ENCODE measurements at places on chromosomes 2 and 18. TPM values are rescaled to one million over a fixed set of nuclear protein-coding genes. Genes with fewer than 3 reads are reported as not detected.

DNA sequence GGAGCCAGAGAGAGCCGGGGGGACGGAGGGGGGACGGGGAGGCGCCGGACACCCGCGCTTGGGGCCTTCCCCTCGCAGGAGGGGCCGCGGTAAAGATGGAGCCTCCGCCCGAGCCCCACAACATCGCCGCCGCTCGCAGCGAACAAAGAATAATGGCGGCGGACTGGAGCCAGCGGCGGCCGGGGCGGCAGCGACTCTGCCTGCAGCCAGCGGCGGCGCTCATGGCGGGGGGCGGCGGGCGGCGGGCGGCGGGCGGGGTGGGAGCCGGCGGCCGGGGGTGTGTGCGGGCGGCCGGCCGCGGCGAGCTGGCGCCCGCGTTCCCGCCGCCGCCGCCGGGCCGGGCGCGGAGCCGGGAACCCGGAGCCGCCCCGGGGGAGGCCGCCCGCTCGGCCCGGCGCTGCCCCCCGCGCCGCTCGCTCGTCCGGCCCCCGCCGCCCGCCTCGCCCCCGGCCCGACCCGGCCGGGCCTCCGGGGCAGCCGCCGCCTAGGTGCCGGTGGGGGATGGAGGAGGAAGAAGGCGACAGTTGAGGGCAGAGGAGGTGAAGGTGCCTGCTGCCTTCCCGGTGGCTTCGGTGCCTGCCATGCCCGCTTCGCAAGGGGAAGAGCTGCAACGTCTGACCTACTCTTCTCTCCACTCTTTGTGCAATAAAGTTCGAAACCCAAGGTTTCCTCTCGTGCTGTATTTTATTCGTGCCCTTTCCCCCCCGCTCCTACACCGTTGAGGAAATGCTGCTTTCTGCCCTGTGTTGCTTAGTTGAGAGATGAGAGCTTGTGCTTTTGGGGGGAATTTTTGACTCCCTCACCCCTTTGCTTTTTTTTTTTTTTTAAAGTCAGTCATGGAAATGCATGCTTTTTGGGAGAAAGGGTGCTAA, 634 bp downstream of the CREB1 start:
- no peaks in the 10 kb centered on the region for H3K27me3 ChIP-seq
- no peaks in the 10 kb centered on the region for H3K4me1 ChIP-seq
- H3K4me3 ChIP-seq = peak overlapping the region; percentile 100
- peak; percentile 81 for DNase-seq
- H3K27ac ChIP-seq = peak overlapping the region; percentile 99

DNA sequence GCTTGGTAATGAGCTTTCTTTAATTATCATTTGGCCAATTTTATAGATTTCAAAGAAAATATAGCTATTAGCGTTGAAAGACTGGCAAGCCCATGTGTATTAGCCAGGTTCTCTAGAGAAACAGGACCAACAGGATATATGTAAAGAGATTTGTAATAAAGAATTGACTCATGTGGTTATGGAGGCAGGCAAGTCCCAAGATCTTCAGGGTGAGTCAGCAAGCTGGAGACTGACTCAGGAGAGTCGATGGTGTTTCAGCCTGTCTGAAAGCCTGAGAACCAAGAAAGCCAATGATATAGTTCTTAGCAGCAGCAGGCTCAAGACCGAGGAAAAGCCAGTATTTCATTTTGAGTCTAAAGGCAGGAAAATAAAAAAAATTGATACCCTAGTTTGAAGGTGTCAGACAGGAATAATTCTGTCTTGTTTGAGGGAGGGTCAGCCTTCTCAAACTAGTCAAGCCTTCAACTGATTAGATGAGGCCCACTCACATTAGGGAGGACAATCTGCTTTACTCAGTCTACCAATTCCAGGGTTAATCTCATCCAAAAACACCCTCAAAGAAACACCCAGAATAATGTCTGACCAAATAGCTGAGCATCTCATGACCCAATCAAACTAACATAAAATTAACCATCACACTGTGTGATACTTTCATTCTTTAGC, 78.3 kb upstream of the CRIM1 start:
- H3K27me3 ChIP-seq = no peaks in the 10 kb centered on the region
- no peak overlapping the region for H3K4me3 ChIP-seq
- no peak for DNase-seq
- no peaks in the 10 kb centered on the region for H3K36me3 ChIP-seq
- no peak overlapping the region for H3K27ac ChIP-seq

DNA sequence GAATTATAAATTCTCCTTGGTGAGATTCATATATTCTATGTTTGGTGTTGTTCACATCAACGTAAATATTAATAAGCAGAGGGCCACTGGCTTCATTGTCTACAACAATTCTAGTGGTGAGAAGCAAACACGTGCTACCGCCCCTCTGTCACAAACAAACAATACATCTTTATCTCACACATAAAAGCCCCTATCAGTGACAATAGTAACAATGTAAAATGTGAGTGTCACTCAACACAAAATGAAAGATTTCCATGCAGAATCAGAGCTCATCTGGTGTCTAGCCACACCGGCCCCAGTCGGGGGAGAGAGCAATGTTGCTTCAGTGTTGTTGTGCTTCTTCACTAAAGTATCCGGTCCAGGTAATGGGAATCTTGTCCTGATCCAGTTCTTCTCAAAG, 932.6 kb downstream of the SOCS6 start:
- H3K36me3 ChIP-seq = no peaks in the 10 kb centered on the region
- H3K4me3 ChIP-seq = no peak overlapping the region
- H3K27ac ChIP-seq = no peak overlapping the region
- H3K27me3 ChIP-seq = no peaks in the 10 kb centered on the region

- H3K27ac ChIP-seq = no peak overlapping the region
- H3K4me3 ChIP-seq = no peak overlapping the region
- no peaks in the 10 kb centered on the region for H3K27me3 ChIP-seq
- H3K36me3 ChIP-seq = no peaks in the 10 kb centered on the region
- DNase-seq = no peak
These were observed 163.2 kb upstream of the KLF7 start for GRCh38 chr2:207328944-207329386.

GRCh38 chr18:57343833-57344232, 8.5 kb upstream of the ST8SIA3 start:
- H3K4me1 ChIP-seq = no peaks in the 10 kb centered on the region
- H3K27me3 ChIP-seq = no peaks in the 10 kb centered on the region
- H3K27ac ChIP-seq = no peak overlapping the region
- no peak overlapping the region for H3K4me3 ChIP-seq
- no peaks in the 10 kb centered on the region for H3K36me3 ChIP-seq
- no peak for DNase-seq

GRCh38 chr18:50092245-50092805, 102.6 kb downstream of the MYO5B start:
- H3K27ac ChIP-seq = peak overlapping the region; percentile 79
- no peaks in the 10 kb centered on the region for H3K27me3 ChIP-seq
- H3K36me3 ChIP-seq = no peaks in the 10 kb centered on the region
- H3K4me3 ChIP-seq = no peak overlapping the region

DNA sequence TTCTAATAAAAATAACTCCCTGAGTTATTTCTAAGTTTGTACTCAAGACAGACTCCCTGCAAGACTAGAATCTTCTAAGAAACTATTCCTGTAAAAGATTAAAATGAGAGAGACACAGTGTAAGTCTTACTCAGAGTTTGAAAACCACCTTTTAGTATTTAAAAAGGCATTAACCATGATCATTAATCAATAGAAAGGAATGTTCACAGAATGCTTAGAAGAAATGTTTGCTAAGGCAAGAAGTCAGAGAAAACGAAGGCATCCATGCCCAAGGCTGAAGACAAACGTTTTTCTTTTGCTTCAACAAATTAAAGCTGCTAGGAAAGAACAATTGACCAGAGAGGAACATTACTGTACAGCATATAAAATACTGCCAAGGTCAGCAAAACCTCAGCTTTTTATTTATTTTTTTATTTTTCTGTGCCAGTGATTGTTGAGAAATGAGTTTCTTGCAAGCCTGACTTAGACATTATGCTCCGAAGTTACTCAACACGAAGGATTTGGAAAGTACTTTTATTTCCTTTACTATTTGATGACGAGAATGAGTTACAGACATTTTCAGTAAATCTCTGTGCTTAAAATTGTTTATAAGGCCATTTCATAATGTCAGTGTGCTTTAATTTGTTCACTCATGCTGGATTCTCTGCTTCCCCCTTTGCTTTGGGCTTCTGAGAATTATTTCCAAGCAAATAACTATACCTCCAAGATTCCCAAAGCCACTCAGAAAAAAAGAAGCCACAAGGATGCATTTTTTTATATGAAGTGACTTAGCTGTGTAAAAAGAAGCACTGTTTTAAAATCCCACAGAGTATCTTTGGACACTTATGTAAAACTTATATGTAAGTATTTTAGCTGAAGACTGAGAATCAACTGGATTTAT, 20.5 kb downstream of the RND3 start:
- no peak for DNase-seq
- no peak overlapping the region for H3K27ac ChIP-seq
- no peaks in the 10 kb centered on the region for H3K27me3 ChIP-seq
- peak overlapping the region; percentile 24 for H3K4me3 ChIP-seq
- peaks cover 3% of the 10 kb centered on the region for H3K36me3 ChIP-seq

HTR2B gene
- total RNA-seq = 2.0 TPM

DNA sequence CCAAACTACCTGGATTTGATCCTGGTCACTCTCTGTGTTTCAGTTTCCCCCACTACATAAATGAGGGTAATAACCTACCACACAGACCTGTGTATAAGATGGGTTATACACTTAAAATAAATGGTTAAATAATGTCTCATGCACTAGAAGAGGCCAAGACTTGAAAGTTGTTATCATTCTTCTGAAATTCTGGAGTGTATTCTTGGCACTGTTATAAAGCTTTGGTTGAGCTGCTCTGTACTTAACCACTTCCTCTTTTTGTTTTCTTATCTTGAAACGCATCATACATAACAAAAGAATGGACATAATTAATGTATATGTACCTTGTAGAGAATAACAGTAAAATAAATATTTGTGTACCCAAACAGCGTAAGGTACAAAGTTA, 281.0 kb downstream of the AFF3 start:
- H3K4me3 ChIP-seq = no peak overlapping the region
- H3K4me1 ChIP-seq = peaks cover 3% of the 10 kb centered on the region
- H3K27me3 ChIP-seq = no peaks in the 10 kb centered on the region
- H3K27ac ChIP-seq = no peak overlapping the region
- H3K36me3 ChIP-seq = no peaks in the 10 kb centered on the region
- no peak for DNase-seq

DNA sequence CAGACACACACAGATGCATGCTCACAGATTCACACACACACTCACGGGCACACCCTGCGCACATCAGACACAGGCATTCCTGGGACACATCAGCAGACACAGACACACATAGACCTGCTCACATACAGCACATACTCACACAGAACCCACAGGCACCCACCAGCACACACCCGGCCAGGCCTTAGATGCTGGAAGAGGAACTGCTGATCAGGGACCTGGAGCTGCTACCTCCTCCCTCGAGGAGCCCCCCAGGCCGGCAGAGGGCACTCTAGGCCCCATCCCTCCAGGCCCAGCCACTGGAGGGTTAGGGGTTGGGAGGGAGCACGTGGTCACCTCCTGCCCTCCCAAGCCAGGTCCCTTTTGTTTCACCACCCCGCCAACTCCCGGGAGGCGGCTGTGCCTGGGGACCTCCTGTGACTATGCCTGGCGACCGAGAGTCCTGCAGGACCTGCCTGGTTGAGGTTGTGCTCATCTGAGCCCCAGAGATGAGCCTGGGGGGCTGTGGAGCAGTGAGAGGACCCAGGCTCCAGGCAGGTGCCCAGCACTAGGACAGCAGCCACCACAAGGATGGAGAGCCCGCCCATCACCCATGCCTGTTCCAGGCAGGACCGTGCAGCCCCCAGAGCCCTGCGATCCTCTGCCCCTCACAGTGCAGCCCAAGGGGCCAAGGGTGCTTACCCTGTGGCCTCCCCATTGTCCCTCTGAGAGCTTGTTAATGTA, 21.0 kb upstream of the PTMA start:
- H3K4me1 ChIP-seq = no peaks in the 10 kb centered on the region
- DNase-seq = peak; percentile 81
- no peak overlapping the region for H3K4me3 ChIP-seq

FAM124B gene
- 4.8 TPM for total RNA-seq

DNA sequence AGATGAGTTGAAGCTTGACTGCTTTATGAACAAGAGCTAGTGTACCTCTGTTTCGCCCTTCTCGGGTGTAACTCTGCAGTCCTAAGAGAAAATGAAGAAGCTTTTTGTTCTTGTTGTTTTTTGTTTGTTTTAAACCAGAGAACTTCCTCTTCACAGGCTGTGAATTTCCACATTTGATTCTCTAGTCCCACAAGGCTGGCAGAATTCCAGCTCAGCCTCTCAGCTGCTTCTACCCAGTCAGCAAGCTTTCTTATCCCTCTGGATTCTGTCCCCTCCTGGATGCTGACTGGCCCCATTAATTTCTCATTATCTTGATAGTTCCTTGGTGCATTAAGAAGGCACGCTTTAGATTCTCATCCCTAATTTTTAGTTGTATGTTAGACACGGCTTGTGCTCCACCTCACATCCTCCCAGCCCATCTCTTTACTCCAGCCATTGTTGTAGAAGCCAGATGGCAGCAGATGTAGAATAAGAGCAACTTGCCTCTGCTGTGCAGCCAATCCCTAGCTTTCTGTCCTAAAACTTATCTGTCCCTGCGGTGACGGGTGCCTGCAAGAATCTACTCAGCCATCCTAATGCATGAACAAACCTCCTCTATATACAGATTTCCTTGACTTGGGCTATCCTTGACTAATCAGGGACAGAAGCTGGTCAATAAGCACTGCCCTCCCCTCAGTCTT, 12.3 kb upstream of the RESP18 start:
- H3K27me3 ChIP-seq = no peaks in the 10 kb centered on the region
- no peak overlapping the region for H3K27ac ChIP-seq
- H3K36me3 ChIP-seq = no peaks in the 10 kb centered on the region
- peak; percentile 82 for DNase-seq

CRYGD gene
- not detected for total RNA-seq

All from aorta (tissue), 5 donors.